ENCODE measurements at places on chromosomes 16 and 17.

DNA sequence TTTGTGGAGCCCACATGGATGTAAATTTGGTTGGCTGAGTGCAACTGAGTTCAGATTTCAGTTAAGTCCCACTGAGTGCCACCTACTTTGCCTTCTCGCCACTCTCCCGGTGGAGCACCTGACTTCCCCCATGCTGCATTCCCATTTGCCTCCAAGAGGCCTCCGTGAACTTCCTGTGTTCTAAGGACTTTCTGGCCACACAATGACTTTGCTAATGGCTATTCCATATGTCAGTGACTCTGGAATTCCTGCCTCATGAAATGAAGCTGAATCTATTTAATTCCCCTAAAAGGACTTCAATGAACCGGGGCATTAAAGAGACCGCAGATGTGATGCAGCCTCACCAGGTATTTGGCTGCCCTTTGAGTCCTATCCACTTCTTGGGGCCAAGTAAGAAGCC lies 29.9 kb downstream of the ABCC12 start:
- no peak for DNase-seq
- no peaks in the 10 kb centered on the region for H3K27me3 ChIP-seq
- no peaks in the 10 kb centered on the region for H3K36me3 ChIP-seq
- H3K4me3 ChIP-seq, result no peak overlapping the region

DNA sequence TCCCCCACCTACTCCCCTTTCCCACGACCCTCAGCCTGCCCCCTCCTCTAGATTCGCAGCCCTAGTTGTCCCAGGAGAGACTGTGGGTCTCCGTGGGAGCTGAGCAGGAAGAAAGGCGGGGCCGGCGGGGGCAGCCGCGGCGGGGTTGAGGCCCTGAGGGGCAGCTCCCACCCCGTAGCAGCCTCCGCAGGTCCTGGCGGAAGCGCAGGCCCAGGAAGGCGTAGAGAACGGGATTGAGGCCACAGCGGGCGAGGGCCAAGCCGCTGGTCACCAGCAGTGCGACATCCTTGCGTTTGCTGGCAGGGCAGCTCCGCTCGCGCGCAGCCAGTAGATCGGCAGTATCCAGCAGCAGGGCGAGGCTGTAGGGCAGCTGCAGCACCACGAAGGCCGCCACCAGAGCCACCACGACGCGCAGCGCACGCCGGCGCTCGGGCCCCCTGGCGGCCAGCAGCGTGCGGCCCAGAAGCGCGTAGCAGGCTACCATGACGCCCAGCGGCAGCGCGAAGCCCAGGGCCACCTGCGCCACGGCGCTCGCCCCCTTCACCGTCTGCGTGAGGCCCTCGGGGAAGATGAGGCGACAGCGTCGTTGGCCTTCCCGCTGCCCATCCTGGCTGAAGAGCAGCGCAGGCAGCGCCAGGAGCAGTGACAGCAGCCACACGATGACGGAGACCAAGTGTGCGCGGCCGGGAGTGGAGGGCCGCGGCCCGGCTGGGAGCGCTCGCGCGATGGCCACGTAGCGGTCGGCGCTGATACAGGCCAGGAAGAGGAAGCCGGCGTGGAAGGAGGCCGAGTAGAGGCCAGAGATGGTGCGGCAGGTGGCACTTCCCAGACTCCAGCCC lies 1.9 kb downstream of the CCR10 start:
- no peaks in the 10 kb centered on the region for H3K27me3 ChIP-seq
- H3K27ac ChIP-seq, result peak overlapping the region; percentile 98
- peak overlapping the region; percentile 70 for H3K4me3 ChIP-seq
- no peak for DNase-seq

GRCh38 chr17:78715876-78716275 lies 66.2 kb downstream of the CYTH1 start:
- DNase-seq, result no peak
- no peaks in the 10 kb centered on the region for H3K36me3 ChIP-seq
- peaks cover 49% of the 10 kb centered on the region for H3K4me1 ChIP-seq
- no peak overlapping the region for H3K27ac ChIP-seq
- H3K27me3 ChIP-seq, result no peaks in the 10 kb centered on the region
- H3K4me3 ChIP-seq, result no peak overlapping the region

GRCh38 chr16:14400285-14400977 lies 229.6 kb downstream of the PARN start:
- peaks cover 22% of the 10 kb centered on the region for H3K4me1 ChIP-seq
- no peaks in the 10 kb centered on the region for H3K27me3 ChIP-seq
- peak overlapping the region; percentile 76 for H3K27ac ChIP-seq
- no peak for DNase-seq
- no peaks in the 10 kb centered on the region for H3K36me3 ChIP-seq

GRCh38 chr16:440627-441026 lies 15.2 kb downstream of the RAB11FIP3 start:
- DNase-seq, result no peak
- H3K27ac ChIP-seq, result no peak overlapping the region
- H3K36me3 ChIP-seq, result no peaks in the 10 kb centered on the region
- H3K4me1 ChIP-seq, result no peaks in the 10 kb centered on the region
- H3K27me3 ChIP-seq, result no peaks in the 10 kb centered on the region
